Type B pancreatic cell (in vitro differentiated cells): ENCODE measurements at places on chromosomes 16 and 17. TPM values are rescaled to one million over a fixed set of nuclear protein-coding genes. Genes with fewer than 3 reads are reported as not detected.

MRM3 gene
- 17.7 and 21.3 TPM in 2 replicates for total RNA-seq

GRCh38 chr17:77946900-77947645, 11.4 kb upstream of the TNRC6C start:
- no peaks in the 10 kb centered on the region for H3K36me3 ChIP-seq
- H3K4me1 ChIP-seq = peaks cover 5% of the 10 kb centered on the region
- DNase-seq = no peak
- no peak overlapping the region for H3K27ac ChIP-seq
- peaks cover 20% of the 10 kb centered on the region for H3K27me3 ChIP-seq
- H3K4me3 ChIP-seq = no peak overlapping the region

DNA sequence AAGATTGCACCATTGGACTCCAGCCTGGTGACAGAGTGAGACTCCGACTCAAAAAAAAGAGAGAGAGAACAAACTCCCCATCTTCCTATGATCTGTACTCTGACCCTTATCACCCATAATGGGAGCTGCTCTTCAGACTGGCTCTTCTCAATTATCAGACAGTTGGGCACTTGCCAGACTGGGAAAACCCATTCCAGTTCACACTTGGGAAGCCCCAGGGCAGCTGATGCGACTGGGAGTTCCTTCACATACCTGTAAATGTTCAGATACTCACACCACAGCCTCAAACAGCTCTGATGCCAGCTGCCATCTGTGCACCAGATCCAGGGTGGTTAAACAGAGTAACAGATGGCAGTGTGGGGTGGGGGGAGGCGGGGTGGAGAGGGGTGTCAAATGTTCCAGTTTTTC, 23.8 kb upstream of the TMEM101 start:
- peaks cover 7% of the 10 kb centered on the region for H3K4me1 ChIP-seq
- no peak for DNase-seq

DNA sequence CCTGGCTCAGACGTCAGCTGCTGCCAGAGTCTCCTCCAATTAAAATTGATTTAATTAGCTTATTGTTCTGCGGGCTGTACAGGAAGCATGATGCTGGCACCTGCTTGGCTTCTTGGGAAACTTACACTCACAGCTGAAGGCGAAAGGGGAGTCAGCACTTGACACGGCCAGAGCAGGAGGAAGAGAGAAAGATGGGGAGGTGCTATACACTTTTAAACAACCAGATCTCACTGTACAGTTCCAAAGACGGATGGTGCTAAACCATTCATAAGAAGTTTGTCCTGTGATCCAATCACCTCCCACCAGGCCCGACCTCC, 1.4 kb upstream of the PRDM7 start:
- H3K4me3 ChIP-seq = no peak overlapping the region
- no peaks in the 10 kb centered on the region for H3K36me3 ChIP-seq
- H3K4me1 ChIP-seq = peaks cover 11% of the 10 kb centered on the region
- H3K27me3 ChIP-seq = peaks cover 53% of the 10 kb centered on the region

DNA sequence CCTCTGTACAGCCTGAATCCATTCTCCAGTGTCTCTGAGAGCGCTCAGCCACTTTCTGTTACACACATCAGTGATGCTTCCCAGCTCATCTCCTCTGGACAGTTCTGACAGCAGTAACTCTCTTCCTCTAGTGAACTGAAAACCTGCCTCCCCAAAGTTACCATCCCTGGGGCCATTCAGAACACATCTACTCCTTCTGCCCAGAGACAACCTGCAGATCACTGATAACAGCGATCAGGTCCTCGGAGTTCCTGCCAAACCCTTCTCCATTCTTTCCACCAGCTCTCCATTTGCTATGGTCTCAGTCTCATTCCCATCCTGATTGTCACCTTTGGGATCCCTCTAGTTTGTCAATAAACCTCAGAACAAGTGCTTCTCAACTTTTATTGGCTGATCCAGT, 7.3 kb downstream of the ZZEF1 start:
- H3K27ac ChIP-seq = no peak overlapping the region
- peaks cover 28% of the 10 kb centered on the region for H3K4me1 ChIP-seq
- no peaks in the 10 kb centered on the region for H3K36me3 ChIP-seq
- no peaks in the 10 kb centered on the region for H3K27me3 ChIP-seq
- no peak for DNase-seq
- no peak overlapping the region for H3K4me3 ChIP-seq

GRCh38 chr16:17130733-17131132, 340.0 kb downstream of the XYLT1 start:
- no peak overlapping the region for H3K27ac ChIP-seq
- H3K27me3 ChIP-seq = no peaks in the 10 kb centered on the region
- no peak for DNase-seq

PNMT gene
- total RNA-seq = 3.3 and 5.4 TPM in 2 replicates

DNA sequence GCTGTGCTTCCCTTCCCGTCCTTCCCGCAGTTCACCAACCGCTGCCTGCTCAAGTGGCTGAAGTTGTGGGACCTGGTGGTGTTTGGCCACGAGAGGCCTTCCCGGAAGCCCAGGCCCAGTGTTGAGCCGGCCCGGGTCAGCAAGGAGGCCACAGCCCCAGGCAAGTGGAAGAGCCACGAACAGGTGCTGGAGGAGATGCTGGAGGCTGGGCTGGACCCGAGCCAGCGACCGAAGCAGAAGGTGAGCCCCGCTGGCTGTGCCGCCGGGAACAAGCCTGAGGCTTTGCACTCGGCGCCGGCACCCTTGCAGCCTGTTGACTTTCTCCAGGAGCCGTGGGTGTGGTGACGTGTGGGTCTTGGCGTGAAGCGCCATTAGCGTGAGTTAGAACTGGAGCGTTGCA, 2.7 kb downstream of the CHTF18 start:
- H3K4me3 ChIP-seq = peak overlapping the region; percentile 23
- H3K4me1 ChIP-seq = no peaks in the 10 kb centered on the region
- H3K36me3 ChIP-seq = peaks cover 5% of the 10 kb centered on the region
- H3K27me3 ChIP-seq = no peaks in the 10 kb centered on the region

HCRT gene
- not detected in 2 replicates for total RNA-seq

KRT9 gene
- total RNA-seq = 0.85 and 7.4 TPM in 2 replicates

DNA sequence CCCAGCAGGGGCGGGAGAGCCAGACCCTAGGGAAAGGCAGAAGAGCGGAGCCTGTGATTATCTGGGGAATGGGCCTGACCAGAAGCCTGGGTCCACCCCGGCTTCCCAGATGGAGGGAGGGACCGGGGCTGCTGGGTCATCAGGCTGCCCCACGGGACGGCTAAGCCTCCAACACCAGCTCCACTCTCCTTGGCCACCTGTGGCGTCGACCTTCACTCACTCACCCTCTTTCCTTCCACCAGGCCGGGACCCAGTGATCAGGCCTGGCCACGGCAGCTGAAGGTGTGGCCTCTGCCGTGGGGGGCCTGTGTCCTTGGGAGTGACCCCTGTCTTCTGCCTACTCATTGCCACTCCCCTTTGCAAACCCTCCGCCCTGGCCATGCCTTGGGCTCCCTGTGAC, 22.4 kb upstream of the ABCC3 start:
- no peak overlapping the region for H3K27ac ChIP-seq
- H3K4me3 ChIP-seq = no peak overlapping the region
- peaks cover 3% of the 10 kb centered on the region for H3K36me3 ChIP-seq
- DNase-seq = no peak
- peaks cover 9% of the 10 kb centered on the region for H3K27me3 ChIP-seq
- peaks cover 17% of the 10 kb centered on the region for H3K4me1 ChIP-seq

MYH8 gene
- total RNA-seq = 0.05 and 0.68 TPM in 2 replicates

GRCh38 chr17:36876966-36877365, 60.3 kb upstream of the LHX1 start:
- no peaks in the 10 kb centered on the region for H3K36me3 ChIP-seq
- H3K27me3 ChIP-seq = peaks cover 30% of the 10 kb centered on the region
- H3K4me1 ChIP-seq = no peaks in the 10 kb centered on the region
- no peak overlapping the region for H3K4me3 ChIP-seq

DNA sequence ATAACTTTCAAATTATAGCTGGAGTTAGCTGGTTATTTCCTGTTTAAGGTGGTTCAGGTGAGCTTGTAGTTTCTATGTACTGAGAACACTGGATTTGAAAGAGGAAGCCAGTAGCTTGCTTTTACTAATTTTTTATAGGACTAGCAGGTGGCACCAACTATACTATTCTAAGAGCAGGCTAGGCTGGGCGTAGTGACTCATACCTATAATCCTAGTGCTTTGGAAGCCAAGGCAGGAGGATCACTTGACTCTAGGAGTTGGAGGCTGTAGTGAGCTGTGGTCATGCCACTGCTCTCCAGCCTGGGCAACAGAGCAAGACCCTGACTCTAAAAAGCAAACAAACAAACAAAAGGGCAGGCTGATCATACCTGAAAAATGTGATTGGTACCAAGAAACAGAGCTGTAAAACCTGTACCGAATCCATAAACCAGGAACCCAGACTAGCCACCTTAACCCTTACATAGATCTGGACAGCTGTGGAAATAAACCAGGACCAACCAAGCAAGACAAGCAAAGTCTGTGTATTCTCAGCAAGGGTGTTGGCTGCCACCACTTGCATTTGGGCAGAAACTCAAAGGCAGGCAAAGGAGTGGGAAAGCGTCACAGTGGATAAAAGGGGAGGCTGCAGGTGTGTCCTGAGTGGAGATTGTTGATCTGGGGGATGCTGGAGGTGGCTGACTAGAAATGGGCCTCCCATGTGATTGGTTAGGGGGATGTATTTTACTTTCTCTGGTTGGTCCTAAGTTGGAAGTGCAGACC, 36.3 kb downstream of the SLC47A1 start:
- H3K4me1 ChIP-seq = no peaks in the 10 kb centered on the region
- H3K4me3 ChIP-seq = no peak overlapping the region
- no peaks in the 10 kb centered on the region for H3K36me3 ChIP-seq
- no peak for DNase-seq

FOXC2 gene
- total RNA-seq = 5.5 and 11.3 TPM in 2 replicates

DNA sequence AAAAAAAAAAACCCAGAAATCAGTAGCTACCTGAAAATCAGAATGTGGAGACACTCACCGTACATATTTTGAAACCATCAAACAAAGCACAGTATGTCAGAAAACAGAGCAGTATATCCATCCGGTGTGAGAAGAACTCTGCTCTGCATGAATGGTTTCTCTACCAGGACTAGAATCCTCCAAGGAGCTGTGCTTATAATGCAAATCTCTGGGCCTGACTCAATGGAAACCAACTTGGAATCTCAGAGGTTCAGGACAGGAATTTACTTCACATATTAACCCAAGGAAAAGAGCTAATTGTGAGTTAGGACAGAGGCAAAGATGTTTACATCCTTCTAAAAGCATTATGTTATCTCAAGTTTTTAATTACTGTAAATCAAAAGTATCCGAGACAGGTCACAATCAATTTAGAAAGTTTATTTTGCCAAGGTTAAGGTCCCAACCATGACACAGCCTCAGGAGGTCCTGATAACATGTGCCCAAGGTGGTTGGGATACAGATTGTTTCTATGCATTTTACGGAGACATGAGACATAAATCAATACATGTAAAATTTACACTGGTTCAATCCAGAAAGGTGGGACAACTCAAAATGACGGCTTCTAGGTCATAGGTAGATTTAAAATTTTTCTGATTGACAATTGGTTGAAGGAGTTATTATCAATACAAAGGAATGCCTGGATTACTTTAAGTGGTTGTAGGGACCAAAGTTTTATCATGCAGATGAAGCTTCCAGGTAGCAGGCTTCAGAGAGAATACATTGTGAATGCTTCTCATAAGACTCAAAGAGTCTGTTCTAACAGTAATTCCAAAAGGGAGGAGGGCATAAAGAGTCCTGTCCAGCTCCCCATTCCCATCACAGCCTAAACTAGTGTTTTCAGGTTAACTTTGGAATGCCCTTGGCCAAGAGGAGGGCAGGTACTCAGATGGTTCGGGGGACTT, 164.1 kb downstream of the CDH8 start:
- H3K36me3 ChIP-seq = no peaks in the 10 kb centered on the region
- H3K4me1 ChIP-seq = no peaks in the 10 kb centered on the region
- no peak for DNase-seq
- H3K27ac ChIP-seq = no peak overlapping the region

DNA sequence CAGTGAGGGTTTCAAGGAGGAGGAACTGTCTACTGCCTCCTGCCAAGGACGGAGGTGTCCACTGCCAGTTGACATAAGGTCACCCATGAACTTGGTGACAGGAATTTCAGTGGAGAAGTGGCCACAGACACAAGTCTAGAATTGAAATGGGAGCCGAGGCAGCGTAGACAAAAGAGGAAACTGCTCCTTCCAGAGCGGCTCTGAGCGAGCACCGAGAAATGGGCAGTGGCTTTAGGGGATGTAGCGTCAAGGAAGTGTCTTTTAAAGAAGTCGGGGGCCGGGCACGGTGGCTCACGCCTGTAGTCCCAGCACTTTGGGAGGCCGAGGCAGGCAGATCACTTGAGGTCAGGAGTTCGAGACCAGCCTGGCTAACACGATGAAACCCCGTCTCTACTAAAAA, 3.1 kb upstream of the SERPINF1 start:
- no peak for DNase-seq
- H3K27ac ChIP-seq = no peak overlapping the region
- no peaks in the 10 kb centered on the region for H3K36me3 ChIP-seq
- H3K4me1 ChIP-seq = peaks cover 23% of the 10 kb centered on the region

DNA sequence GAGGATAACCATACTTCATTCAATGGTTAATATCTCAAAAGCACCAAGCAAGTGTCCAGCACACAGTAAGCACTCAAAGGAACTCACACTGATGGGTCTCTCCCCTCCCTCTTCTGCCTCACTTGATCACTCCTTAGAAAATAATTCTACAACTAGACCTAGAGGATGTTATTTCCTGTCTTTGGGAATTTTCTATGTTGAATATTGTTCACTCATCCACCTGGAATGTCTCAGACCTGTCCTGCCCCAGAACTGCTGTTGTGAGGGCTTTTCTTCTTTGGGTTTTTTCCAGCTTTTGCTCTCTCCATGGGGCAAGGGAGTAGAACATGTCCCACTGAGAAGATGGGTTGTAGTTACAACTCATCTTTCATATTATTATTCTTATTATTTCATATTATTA, 25.3 kb downstream of the NXPH3 start:
- no peaks in the 10 kb centered on the region for H3K27me3 ChIP-seq
- H3K4me3 ChIP-seq = no peak overlapping the region
- peaks cover 8% of the 10 kb centered on the region for H3K4me1 ChIP-seq
- DNase-seq = no peak
- H3K36me3 ChIP-seq = peaks cover 53% of the 10 kb centered on the region
- no peak overlapping the region for H3K27ac ChIP-seq

- DNase-seq = no peak
- no peaks in the 10 kb centered on the region for H3K27me3 ChIP-seq
- no peaks in the 10 kb centered on the region for H3K36me3 ChIP-seq
These were observed 16.7 kb downstream of the RFFL start for GRCh38 chr17:35046740-35047283.

GRCh38 chr16:15704545-15704987, 54.5 kb downstream of the NDE1 start:
- H3K36me3 ChIP-seq = peaks cover 16% of the 10 kb centered on the region
- H3K4me3 ChIP-seq = no peak overlapping the region
- no peak for DNase-seq
- no peak overlapping the region for H3K27ac ChIP-seq
- no peaks in the 10 kb centered on the region for H3K27me3 ChIP-seq
- no peaks in the 10 kb centered on the region for H3K4me1 ChIP-seq
